ENCODE measurements at places on chromosomes 4 and X.

GRCh38 chr4:166680796-166681195, 553.5 kb downstream of the SPOCK3 start:
- DNase-seq = no peak

DNA sequence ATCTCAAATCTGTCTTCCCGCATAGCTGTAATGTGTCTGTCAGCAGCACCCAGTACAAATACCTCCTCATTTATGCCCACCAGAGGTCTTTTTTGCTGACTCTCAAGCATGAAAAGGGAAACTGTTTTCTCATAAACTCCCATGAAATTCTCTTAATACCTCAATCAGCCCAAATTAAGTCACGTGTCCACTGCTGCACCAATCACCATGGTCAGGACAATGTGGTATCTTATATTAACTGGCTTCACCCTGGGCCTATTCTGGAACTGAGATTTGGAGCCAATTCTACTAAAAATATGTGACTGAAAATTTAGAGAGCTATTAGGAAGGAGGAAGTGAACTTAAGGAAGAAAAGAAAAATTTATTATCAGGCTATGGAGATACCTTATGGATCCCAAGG, 58.4 kb downstream of the IL21 start:
- DNase-seq = no peak

DNA sequence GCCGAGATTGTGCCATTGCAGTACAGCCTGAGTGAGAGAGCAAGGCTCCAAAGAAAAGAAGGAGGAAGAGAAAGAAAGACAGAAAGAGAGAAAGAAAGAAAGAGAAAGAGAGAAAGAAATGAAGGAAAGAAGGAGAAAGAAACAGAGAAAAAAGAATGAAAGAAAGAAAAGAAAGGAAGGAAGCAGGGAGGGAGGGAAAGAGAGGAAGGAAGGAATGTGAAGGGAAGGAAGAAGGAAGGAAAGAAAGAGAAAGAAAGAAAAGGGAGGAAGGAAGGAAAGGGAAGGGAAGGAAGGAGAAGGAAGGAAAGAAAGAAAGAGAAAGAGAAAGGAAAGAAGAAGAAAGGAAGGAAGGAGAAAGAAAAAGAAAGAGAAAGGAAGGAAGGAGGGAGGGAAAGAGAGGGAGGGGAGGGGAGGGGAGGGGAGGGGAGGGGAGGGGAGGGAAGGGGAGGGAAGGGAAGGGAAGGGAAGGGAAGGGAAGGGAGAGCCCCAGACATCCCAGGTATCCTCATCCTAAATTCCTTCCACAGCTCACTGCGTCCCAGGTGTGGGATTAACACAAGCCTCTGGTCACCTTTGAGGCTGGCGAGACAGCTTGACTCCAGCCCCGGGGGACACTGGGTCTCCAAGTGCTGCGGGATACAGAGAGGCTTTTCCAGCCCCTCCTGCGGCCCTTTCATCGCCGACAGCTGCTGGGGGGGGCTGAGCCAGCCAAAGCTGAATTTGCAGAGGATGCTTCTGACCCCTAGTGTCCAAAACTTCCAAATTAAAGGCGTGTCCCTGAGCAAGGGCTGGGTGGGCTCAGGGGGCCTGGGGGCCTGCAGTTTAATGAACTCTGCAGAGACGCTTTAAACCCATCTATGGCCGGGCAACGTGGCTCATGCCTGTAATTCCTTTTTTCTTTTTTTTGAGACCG, 24.2 kb upstream of the CSF2RA start:
- DNase-seq = no peak

DNA sequence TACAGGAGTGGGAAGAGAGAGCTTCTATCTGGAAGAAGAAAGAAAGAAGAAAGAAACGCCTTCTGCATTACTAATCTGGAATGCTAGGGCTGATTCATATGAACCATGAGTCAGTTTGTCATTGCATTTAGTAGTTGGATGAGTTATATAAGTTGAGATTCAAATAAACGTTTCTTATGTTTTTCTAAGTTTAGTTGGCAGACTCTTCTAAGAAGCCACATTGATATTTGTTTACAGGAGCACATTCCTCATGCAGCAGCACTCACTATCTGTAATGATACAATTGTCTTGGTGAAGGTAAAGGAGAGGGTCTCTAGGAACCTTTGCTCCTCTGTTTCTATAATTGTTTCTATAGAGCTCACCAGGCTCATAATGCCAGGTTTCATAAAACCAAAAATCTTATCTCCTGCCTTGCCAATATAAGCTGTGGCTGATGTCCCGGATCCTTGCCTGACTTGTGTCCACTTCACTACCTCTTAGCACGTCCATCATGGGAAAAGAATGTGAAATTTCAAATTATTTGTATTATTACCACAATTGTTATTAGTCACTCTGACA, 39.5 kb downstream of the HOPX start:
- DNase-seq = no peak

- peak; percentile 31 for DNase-seq
Observed at GRCh38 chrX:14528629-14529289, 577 bp upstream of the GLRA2 start.

DNA sequence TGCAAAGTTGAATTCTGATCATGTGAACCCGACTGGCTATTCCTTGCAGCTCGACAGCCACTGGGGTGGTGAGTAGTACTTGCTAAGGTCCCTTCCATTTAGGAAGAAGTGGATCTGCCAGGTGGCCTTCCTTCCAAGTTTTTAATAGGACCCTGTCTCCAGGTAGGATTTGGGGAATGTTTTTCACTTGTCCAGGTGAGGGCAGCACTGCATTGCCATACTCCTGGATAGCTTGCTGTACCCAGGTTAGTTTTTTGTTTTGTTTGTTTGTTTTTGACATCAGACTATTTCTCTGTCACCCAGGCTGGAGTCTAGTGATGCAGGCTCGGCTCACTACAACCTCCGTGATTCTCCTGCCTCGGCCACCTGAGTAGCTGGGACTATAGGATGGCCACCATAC, 29.8 kb downstream of the SAGE1 start:
- DNase-seq = no peak

Data from stimulated activated CD8-positive, alpha-beta memory T cell treated with anti-CD3 and anti-CD28 coated beads, Interleukin-2, amount 100 ng/mL, for 48 hours (primary cell).